T follicular helper cell (primary cell): ENCODE measurements at places on chromosomes 1 and 21.

- no peak for DNase-seq
Measured at GRCh38 chr1:245441689-245442088, 286.9 kb downstream of the KIF26B start.

GRCh38 chr1:165598676-165599059 lies 32.4 kb upstream of the MGST3 start:
- no peak for DNase-seq

DNA sequence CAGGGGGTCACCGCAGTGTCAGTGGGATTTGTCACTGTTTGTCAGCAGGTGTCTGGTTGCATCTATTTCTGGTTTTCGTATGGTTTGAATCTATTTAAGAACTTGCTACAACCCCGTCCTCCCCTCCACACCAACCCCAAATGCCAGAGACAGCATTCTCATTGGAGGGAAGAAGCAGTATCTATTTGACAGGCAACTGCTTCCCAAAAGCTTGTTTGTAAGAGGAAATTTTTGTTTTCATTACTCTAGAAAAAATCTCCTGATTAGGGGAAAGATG lies 54.4 kb downstream of the NR5A2 start:
- DNase-seq = no peak

DNA sequence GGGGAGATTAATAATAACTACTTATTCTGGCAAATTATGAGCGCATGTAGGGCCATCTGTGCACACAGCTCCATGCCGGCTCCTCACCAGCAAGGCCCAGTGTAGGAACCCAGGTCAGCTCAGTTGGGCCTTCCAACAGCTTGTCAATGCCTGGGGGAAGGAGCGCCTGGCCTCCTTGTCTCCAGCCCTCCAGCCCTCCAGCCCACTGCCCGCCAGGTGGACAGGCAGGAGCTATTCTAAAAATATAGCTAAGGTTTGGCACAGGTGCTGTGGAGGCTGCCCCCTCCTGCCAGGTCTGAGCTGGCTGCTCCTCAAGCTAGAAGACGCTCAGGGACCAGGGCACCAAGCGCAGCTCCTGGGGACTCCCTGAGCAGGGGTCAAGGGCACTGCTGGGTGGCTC lies 85.7 kb downstream of the GRIK3 start:
- DNase-seq = no peak

- no peak for DNase-seq
Measured at GRCh38 chr1:19878637-19878985, 3.6 kb upstream of the OTUD3 start.

- DNase-seq = no peak
Measured at GRCh38 chr1:65734979-65735378, 57.7 kb upstream of the PDE4B start.

DNA sequence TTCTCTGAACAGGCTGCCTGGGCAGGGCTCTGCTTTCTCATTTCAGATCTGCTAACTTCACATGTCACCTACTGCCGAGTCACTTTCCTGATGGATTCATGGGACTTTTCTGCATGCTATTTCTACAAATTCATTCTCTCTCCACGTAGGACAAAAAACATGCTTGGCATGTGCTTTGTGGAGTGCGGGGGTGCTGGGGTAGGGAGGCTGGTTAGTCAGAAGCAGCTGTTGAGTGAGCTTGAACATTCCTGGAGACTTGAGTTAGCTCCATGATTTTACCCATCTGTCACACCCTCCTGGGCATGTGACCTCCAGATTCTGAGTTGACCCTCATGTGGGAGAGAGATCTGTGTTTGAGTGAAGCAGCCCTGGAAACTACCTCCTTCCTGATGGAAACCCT lies 71.4 kb downstream of the UCK2 start:
- DNase-seq = no peak

- DNase-seq = no peak
Measured at GRCh38 chr1:201357211-201357610, 20.3 kb downstream of the TNNT2 start.

- DNase-seq = no peak
Measured at GRCh38 chr1:67958472-67958871, 92.0 kb downstream of the DIRAS3 start.

GRCh38 chr1:30615076-30615795 lies 108.1 kb downstream of the MATN1 start:
- no peak for DNase-seq

GRCh38 chr1:4652631-4653327 lies 1.6 kb upstream of the AJAP1 start:
- peak; percentile 26 for DNase-seq

- no peak for DNase-seq
Measured at GRCh38 chr1:93437976-93438605, 9.8 kb upstream of the FNBP1L start.

DNA sequence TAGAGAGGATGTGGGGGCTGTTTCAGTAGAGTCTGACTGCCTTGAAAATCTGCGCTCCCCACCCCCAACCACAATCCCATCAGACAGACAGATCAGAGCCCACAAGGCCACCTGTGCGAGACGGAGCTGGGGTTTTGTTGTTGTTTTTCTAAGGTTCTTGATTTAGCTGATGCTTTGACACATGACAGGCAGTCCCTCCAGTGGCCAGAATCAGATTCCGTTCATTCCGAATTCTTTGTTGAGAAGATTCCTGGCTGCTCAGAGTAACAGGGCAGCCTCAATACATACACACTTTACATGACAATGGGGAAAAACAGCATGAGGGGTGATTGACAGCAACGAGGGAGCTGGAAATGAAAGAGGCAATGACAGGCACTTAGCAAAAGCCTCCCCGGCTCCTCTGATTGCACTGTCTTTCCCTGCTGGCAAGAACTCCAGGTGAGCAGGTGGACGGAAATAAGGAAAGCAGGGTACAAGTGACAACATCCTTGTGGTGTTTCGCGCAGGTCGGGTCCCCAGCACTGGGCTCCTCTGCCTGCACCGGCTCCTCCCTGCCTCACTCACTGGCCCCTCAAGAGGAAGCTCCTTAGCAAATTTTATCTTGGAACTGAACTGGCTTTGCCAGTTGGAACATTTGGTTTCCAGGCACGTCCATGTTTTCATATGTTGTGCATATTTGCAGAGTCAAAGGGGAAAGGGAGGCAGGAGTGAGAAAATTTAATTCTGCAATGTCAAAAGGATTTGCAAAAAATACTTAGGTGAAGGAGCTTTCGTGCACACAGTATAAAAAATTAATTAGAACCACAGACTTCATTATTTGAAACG lies 148.7 kb downstream of the PGBD5 start:
- no peak for DNase-seq

GRCh38 chr1:17790383-17791054 lies 35.4 kb downstream of the ACTL8 start:
- DNase-seq = no peak

DNA sequence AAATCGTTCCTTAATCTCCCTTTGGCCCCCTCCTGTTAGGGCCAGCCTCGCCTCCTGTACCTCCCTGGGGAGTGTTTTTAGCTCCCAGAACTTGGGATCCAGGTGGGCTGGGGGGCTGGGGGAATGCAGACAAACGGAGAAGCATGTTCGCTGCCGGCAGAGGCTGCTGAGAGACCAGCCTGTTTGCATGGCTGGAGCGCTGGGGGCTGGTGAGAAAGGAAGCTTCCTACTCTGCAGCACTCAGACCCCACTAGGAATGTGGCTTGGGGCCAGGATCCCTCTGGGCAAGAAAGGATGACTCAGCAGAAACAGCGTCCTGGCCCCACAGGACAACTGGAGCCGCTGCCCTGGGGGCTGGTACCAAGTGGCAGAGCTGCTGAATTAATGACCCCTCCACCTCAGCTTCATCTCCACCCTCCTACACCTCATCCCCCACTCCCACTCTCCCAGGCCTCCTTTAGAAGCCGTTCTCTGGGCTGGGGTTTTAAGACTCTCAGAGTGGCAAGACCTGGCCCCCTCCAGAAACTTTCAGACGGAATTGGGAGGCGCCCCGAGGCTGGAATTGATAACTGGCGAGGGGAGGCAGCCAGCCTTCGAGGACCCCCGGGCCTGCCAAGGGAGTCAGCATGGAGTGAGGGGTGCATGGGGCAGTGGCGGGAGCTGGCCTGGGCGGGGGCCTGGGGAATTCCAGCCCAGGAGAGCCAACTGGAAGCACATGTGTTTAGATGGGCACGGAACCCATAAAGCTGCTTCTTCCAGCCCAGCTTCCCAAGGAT lies 28.5 kb upstream of the EPS8L3 start:
- no peak for DNase-seq

- peak; percentile 14 for DNase-seq
Measured at GRCh38 chr1:20185834-20186782, at the start of the genes PLA2G2C and UBXN10. PLA2G2C (minus strand) TSS chr1:20186518; CDS start chr1:20177363, 9,155 bp downstream. UBXN10 (plus strand) TSS chr1:20186096; CDS start chr1:20190562, 4,466 bp downstream.

DNA sequence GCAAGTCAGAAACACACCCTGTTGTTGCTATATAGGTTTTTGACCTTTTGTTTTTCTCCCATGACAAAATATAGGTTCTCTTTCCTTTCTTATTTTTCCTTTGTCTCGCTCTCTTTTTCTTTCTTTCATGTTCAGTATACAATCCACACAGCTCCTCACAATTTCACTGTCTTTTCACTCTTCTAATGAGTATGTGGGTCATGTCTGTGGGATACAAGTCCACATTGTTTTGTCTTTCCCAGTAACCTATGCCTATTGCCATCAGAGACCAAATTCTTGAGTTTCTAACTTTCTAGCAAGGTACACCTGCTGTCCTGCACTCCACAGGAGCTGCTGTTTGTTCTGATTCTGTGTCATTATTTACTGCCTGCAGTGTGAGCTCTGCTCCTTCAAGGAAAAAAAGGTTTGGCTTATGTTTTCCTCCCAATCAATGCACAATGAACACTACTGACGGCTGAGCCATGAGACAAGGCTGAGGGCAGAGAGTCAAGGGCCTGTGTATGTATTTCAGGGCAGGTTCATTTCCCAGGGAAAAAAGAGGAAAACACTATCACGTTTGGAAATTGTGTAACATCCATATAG lies 453.8 kb downstream of the NEGR1 start:
- no peak for DNase-seq
